ENCODE measurements at places on chromosomes 3 and 15. TPM values are rescaled to one million over a fixed set of nuclear protein-coding genes. Genes with fewer than 3 reads are reported as not detected.

The OCA2 gene
- 2.5 TPM for total RNA-seq

DNA sequence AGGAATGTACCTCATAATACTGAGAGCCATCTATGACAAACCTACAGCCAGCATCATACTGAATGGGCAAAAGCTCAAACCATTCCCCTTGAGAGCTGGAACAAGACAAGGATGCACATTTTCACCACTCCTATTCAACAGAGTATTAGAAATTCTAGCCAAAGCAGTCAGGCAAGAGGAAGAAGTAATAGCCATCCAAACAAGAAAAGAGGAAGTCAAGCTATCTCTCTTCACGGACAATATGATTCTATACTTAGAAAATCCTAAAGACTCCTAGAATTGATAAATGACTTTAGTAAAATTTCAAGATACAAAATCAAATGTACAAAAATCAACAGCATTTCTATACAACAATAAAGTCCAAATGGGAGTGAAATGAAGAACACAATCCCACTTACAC lies 30.2 kb downstream of the OCA2 start:
- DNase-seq, result no peak

DNA sequence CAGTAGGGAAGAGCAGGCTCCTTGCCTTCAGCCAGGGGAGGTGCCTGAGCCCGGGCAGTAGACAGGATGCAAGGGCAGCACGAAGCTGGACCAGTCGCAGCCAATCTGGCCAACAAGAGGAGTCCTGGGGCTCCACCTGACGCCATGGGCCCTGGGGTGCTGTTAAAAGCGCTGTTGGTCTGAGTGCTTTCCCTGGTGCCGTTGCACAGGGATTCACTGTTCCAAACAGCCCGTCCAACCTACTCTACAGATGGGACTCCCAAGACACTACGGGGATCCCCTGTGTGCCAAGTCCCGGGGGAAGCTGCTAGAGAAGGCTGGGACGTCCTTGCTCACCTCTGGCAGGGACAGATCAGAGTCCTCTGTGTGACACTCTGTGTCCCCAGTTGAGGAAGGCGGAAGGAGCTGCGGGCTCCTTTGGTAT lies 632 bp downstream of the CTSH start:
- peak; percentile 22 for DNase-seq

The AMIGO3 gene
- total RNA-seq, result not detected

GRCh38 chr15:71603379-71603778 lies 207.0 kb upstream of the NR2E3 start:
- no peak for DNase-seq
